ENCODE measurements at places on chromosomes 12 and 14.

GRCh38 chr14:96055753-96056508 lies 16.8 kb downstream of the C14orf132 start:
- DNase-seq: no peak

DNA sequence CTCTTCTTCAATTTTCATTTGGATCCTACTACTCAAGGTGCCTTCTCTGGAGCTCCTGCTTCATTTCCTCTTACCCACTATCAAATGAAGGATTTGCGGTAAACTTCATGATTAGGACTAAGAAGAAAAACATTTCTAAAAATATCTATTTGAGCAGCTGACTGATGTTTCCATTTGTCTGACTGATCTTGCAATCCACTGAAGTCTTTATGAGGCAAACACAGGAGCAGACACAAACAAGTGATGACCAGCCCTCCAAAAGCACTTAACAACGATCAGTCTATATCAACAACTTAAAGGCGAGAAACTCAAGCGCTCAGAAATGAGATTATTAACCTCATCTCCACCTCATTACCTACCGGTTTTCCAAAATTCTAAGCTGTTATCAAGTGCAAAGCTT lies 26.2 kb downstream of the OSBPL8 start:
- DNase-seq: no peak

DNA sequence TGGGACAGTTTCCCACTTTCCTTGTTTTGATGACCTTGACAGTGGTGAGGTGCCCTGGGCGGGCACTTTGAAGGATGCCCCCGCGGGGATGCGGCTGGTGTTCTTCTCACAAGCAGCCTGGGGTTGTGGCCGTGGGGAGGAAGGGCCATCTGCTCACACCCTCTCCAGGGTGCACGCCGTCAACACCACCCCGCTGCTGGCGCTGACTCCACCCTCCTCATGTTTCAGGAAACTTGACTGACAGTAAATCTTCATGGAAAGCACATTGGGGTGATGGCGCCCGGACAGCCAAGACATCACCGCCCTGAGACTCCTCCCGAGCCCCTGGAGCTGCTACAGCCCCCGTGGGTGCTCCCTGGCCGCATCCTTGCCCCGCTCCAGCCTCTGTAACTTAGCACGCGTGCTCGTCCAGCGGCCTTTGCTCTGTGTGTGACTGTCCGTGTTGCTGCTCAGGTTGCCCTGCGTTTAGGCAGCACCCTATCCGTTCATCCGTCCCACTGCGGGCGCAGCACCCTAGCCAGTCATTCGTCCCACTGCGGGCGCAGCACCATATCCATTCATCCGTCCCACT lies 150.2 kb upstream of the C14orf180 start:
- no peak for DNase-seq

- no peak for DNase-seq
Measured at GRCh38 chr14:104751539-104752422, 1.2 kb upstream of the SIVA1 start.

GRCh38 chr14:56874375-56874774 lies 64.1 kb upstream of the OTX2 start:
- no peak for DNase-seq

DNA sequence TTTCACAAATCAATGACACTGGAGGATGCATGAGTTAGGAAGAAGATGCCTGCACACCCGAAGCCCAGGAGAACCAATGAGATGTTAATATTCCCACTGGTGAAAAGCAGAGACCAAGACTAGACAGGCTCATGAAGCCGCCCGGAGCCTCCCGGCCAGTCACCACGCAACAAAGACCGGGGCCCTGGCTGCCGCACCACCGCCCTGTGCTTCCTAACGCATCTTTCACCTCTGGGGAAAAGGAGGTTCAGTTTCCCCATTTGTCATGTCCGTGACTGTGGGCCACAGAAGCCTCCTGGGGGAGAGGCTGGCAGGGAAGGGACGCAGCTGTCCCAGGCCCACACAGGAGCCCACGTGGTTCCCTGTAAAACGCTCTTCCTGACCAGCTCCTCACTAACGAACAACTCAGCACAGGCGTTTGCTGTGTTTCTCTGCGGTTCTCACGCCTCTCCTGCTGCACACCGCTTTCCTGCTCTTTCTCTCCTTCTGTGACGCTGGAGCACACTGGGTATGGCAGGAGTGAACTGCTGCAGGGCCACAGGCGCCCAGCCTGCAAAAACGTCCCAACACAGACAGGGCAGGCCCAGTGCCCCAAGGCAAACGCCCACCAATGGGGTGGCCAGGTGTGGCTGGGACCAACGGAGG lies 10.8 kb downstream of the RIMBP2 start:
- no peak for DNase-seq

GRCh38 chr14:29222671-29223268 lies 456.2 kb downstream of the FOXG1 start:
- DNase-seq: no peak

- DNase-seq: no peak
Measured at GRCh38 chr12:107178776-107179175, 85.4 kb upstream of the CRY1 start.

DNA sequence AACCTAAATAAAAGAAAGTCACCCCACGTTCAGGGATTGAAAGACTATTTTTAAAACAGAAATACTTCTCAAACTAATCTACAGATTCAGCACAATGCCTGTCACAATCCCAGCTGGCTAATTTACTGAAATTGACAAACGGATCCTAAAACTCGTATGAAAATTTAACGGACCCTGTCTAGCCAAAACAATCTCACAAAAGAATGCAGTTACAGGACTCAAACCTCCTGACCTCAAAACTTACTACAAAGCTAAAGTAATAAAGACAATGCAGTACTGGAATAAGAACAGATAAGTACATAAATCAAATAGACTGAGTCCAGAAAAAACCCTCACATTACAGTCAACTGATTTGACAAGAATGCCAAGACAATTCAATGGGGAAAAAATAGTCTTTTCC lies 48.8 kb downstream of the IPO8 start:
- DNase-seq: no peak

- no peak for DNase-seq
Measured at GRCh38 chr12:47361389-47362021, 281.7 kb upstream of the AMIGO2 start.

- no peak for DNase-seq
Measured at GRCh38 chr12:20364501-20364900, 3.8 kb upstream of the PDE3A start.

GRCh38 chr12:25829192-25829591 lies 129.3 kb upstream of the RASSF8 start:
- no peak for DNase-seq

- DNase-seq: no peak
Measured at GRCh38 chr12:92989715-92990484, 60.8 kb upstream of the EEA1 start.

GRCh38 chr12:87150969-87151662 lies 878.1 kb downstream of the C12orf50 start:
- no peak for DNase-seq

DNA sequence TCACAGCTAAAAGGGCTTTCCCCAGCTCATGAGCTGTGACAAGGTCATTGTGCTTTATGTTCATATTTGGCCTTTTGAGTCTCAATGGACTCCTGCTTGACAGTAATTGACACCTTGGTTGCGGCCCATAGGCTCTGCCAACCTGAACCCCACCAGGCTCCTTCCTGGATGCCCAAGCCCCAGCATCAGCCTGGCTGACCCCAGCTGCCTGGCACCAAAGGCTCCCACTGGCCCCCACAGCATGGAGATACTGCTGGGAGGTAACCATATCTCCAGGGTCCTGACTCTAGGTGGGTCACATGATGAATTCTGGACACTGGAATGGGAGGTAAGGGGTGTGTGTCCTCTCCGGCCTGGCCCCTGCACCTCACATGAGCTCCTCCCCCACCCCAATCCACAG lies 50.2 kb downstream of the CLMN start:
- DNase-seq: no peak

DNA sequence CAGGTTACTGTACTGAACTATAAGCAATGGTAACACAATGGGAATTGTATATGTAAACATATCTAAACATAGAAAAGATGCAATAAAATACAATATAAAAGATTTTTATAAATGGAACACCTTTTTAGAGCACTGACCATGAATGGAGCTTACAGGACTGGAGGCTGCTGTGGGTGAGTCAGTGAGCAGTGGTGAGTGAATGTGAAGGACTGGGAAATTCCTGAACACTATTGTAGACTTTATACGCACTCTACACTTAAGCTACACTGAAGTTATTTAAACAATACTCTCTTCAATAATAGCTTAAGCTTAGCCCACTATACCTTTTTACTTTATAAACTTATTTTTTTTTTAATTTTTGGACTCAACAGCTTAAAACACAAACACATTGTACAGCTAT lies 313.5 kb downstream of the KCNC2 start:
- no peak for DNase-seq

DNA sequence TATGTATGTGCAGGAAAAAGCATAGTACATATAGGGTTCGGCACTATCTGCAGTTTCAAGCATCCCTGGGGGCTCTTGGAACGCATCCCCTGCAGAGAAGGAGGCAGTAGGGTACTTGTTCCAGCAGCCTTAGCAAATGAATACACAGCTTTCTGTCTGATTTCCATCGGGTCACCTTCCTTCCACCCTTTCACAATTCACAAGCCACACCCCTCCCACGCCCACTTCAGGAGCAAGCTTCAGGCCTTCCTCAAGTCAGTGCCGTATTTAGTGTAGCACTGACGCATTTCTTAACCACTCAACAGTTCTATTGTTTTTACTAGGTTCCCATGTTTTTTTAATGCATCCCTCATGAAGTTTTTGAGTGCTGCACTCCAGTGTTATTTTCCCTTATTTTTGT lies 64.2 kb downstream of the CLMN start:
- no peak for DNase-seq

GRCh38 chr14:57712102-57712501 lies 153.8 kb downstream of the SLC35F4 start:
- no peak for DNase-seq

GRCh38 chr14:87178277-87178676 lies 814.7 kb downstream of the GALC start:
- no peak for DNase-seq

Measured in stimulated activated CD4-positive, alpha-beta T cell treated with anti-CD3 and anti-CD28 coated beads, Interleukin-1b, Interleukin-23, amount 100 ng/mL, for 1 hour (primary cell).